ELR (cell line): ENCODE measurements at places on chromosomes 12 and 14.

DNA sequence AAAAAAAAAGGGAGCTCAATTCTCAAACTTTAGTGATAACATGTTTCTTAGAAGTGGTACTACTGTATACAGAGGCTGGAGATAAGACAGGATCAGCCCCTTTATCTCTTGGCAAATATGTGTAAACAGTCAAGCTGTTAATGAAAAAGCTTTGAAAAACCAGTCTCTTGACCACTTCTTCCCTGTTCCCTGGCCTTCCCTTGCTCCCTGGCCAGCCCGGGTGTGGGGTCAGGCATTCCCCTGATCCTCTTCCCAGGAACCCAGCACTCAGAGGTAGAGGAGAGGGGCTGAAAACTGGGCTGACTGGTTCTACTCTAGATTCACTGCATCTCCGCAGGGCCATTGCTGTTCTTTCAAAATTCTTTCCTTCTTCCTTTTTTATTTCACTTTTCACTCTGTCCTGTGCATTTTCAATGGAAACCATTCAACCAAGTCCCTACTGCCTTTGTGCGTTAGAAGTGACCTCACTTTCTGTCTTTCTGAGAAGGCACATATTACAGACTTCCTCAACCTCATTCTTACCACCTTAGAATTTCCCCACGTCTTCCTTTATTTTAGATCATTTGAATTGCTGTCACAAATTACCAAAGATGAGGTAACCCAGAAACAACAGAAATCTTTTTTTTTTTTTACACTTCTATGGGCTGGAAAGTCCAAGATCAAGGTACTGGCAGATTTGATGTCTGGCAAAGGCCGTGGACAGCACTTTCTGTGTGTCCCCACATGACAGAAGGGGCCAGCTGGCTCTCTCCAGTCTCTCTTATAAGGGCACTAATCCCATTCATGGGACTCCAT lies 5.7 kb downstream of the GNG2 start:
- no peak for DNase-seq

GRCh38 chr14:65949711-65950516 lies 536.3 kb upstream of the CCDC196 start:
- peak; percentile 28 for DNase-seq

GRCh38 chr14:66965831-66966230 lies 223.4 kb upstream of the GARIN2 start:
- peak; percentile 70 for DNase-seq

DNA sequence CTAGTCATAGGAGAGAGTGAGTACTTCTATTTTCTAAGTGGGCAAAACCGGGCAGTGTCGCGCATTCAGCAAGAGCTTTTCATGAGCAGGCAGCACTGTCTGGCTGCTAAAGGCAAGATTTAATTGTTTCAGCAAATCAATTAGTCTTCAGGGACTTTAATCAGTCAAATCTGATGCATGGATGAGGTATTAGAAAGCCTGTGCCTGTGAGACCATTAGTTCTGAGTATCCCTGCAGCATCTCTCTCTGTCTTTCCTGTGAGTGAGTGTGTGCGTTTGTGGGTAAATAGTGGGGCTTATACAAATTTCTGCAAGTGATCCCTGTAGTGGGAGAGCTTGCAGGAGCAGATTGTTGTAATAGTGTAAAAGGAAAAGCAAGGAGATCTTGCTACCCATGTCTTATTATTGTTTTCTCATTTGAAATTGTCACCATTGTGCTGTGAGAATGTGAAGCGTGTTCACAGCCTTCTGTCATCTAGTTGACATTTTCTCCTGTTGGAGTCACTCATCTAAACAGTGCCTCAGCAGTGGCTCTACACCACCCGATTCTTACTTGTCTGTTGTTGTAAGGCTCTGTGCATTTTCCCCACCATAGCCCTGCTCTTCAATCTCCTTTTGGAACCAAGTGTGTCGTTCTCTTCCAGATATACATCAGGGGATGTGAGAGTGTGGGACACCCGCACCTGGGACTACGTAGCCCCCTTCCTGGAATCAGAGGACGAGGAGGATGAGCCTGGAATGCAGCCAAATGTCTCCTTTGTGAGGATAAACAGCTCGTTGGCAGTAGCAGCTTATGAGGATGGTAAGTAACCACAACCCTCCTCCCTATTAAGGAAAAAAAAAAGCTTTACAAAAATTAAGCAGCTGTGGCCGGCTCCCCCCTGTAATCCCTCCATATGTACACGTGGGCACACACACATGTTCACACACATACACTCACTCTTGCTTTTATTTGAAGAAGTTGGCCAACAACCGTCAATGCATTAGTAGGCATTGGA lies 53.6 kb downstream of the FBXW8 start:
- no peak for DNase-seq

DNA sequence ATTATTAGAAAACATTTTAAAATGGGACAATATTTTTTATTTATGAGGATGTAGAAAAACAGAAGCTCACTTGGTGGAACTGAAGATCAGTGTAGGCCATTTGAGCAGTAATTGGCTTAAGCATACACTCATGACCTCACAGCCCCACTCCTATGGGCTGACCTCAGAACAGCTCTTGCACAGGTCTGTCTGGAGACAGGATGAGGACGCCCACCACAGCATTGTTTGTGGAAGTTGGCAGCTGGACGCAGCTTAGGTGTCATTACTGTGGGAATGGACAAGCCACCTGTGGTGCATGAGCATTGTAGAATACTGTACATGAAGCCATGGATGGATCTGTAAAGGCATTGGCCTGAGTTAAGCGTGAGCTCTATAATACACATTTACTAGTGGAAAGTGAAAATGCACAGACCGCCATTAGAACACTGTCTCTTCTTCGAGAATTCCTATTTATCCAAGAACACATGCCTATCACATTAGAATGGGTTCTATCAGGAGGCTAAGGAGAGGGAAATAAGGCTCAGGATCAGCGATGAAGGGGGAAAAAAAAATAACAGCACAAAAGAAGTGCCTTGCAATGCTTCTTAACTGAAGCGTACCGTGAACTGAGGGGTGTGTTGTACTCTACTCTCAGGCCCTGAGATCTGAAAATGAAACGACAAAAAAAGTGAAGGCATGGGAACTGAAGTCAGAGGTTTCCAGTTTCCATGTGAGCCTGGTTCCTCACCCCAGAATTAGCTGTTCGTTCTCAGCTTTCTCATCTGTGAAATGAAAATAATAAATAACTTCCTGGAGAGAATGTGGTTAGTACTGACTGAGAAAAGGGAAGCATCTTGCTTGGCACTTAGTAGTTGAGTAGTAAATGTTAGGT lies 33.6 kb downstream of the KCNA1 start:
- no peak for DNase-seq

GRCh38 chr12:5187136-5187535 lies 143.5 kb downstream of the KCNA5 start:
- no peak for DNase-seq

GRCh38 chr12:4036671-4037271 lies 163.6 kb upstream of the PARP11 start:
- DNase-seq = no peak

GRCh38 chr14:65339866-65340265 lies 72.7 kb upstream of the FUT8 start:
- peak; percentile 34 for DNase-seq

DNA sequence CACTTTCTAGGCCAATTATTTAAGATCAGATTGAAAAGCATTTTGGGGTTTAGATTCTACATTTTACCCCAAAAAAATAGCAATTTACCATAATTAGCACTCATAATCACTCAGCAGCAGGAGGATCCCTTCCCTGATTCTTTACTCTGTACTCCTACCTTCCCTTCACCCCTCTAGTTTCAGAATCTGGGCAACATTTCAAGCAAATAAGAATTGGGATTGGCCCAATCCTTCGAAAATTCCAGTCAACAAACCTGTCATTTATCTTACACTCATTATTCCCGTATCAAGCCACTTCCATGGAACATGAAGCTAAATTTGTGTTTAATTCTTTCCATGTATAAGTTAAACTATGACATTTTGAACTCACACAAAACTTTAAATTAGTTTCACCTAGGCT lies 349.1 kb upstream of the USP15 start:
- DNase-seq = no peak

- no peak for DNase-seq
These were observed 32.7 kb upstream of the YARS2 start for GRCh38 chr12:32788405-32788804.

DNA sequence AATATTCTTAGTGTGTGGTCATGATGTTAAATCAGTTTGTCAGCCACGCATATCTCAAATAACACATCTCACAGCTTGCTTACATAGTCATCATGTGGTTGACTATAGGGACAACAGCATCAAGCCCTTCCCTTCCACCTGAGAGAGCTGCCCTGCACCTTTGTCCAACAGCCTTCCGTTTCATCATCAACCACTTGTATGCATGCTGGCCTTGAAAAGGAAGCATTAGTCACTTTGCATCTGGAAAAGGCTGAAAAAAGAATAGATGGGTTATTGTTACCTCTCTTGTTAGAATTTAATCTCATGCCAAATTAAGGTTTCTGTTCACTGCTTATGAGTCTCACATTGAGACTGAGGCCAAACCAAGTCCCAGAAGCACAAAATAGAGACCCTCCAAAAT lies 1586.5 kb upstream of the SEL1L start:
- DNase-seq = no peak

- no peak for DNase-seq
These were observed 256.2 kb upstream of the DDHD1 start for GRCh38 chr14:53409289-53409688.

DNA sequence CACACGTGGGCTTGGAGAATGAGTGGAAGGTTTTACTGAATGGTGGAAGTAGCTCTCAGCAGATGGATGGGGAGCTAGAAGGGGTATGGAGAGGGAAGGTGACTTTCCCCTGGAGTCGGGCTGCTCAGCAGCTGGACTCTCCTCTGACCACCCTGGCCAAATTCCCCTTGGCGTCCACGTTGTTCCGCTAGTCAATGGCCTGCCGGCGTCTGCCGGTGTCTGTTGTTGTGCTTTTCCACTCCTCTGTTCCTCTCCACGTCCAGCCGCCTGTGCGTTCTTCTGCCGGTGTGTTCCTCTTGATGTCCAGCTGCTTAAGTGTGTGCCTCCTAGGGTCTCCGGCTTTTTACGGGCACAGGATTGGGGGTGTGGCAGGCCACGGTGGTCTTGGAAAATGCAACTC lies 203.5 kb downstream of the MYRFL start:
- DNase-seq = no peak

- no peak for DNase-seq
These were observed 15.4 kb downstream of the TMEM119 start for GRCh38 chr12:108582509-108582908.

- DNase-seq = no peak
These were observed 140.1 kb downstream of the NRXN3 start for GRCh38 chr14:78310272-78310671.

DNA sequence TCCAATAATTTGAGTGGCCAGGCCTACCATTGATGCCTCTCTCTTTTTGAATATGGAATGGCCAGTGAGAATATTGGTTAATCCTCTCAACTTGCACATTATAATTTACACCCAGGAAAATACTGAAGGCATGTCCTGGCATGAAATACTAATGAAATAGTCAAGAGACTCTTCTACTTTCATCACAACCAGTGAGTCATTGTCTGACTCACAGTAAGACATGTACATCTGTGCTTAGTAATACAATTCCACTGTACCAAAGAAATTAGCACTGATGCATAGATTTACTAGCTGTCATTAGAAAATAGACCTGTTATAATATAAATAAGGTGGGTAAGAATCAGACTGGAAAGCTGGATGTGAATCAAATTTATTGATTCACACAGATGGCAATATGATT lies 31.6 kb downstream of the KCNC2 start:
- peak; percentile 93 for DNase-seq

GRCh38 chr12:132617822-132618682 lies 524 bp upstream of the P2RX2 start:
- no peak for DNase-seq

DNA sequence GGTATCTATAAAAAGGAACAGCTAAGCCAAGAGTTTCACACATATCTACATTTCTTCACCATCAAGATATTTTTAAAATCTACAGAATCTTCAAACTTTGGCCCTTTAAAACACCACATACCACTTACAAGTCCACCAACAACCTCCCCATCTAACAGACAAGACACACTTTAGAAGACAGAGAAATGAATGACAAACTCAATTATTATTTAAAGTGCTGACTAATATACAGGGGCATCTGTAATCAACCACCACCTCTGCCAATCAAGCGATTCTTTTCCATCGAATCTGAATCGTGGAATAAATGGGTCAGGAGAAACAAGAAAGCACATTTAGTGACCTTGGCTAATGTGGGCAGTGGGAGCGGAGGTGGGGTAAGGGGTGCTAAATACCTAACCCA lies 7.7 kb downstream of the SETD3 start:
- DNase-seq = peak; percentile 37

DNA sequence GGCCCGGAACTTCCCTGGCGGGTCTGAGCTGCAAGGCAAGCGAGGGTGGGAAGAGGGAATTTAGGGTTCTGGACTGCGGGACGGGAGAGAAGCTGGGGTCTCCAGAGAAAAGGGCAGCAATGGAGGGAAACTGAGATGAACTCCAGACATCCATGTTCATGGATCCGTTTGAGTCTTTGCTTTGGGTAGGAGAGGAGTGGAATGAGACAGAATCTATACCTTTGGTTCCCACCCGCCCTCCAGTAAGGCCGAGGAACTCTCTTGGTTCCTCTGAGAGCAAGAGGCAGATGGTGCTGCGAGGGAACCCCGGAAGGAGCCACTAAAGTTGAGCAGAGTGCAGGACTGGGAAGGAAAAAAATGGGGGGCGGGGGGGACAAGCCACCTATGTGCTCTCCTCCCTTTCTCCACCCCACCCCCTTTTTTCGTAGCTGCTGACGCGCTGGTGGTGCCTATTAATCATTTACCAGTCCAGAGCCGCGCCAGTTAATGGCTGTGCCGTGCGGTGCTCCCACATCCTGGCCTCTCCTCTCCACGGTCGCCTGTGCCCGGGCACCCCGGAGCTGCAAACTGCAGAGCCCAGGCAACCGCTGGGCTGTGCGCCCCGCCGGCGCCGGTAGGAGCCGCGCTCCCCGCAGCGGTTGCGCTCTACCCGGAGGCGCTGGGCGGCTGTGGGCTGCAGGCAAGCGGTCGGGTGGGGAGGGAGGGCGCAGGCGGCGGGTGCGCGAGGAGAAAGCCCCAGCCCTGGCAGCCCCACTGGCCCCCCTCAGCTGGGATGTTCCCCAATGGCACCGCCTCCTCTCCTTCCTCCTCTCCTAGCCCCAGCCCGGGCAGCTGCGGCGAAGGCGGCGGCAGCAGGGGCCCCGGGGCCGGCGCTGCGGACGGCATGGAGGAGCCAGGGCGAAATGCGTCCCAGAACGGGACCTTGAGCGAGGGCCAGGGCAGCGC lies 1.2 kb downstream of the SSTR1 start:
- peak; percentile 77 for DNase-seq

GRCh38 chr14:78725086-78725485 lies 554.9 kb downstream of the NRXN3 start:
- DNase-seq = no peak

GRCh38 chr14:50529288-50530179 lies 2.8 kb downstream of the MAP4K5 start:
- DNase-seq = peak; percentile 79

DNA sequence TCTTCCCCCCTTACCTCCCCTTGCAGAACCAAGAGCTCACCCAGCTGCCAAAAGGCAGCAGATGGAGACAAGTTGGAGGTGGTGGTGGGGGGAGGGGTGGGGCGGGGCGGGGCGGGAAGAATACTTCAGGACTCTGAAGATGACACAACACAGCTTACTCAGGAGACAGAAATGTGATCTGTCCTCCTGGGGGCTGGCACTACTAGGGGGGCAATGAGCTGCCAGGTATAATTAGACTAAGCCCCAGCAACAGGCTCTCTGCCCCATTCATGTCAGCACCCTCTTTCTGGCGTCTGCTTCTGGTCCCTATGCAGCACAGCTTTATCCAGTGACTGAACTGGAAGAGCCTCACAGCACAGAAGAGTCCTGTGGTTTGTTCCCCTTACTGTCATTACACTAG lies 407.0 kb downstream of the MED13L start:
- DNase-seq = no peak

GRCh38 chr12:31117203-31118011 lies 43.7 kb downstream of the DDX11 start:
- peak; percentile 42 for DNase-seq
